Ovary (tissue), 10 donors: ENCODE measurements at places on chromosomes 12 and 14. TPM values are rescaled to one million over a fixed set of nuclear protein-coding genes. Genes with fewer than 3 reads are reported as not detected.

- no peaks in the 10 kb centered on the region for H3K27me3 ChIP-seq
- H3K36me3 ChIP-seq = no peaks in the 10 kb centered on the region
- H3K4me1 ChIP-seq = no peaks in the 10 kb centered on the region
- H3K4me3 ChIP-seq = no peak overlapping the region
Observed at GRCh38 chr12:49287876-49288275, 7.1 kb upstream of the PRPH start.

DNA sequence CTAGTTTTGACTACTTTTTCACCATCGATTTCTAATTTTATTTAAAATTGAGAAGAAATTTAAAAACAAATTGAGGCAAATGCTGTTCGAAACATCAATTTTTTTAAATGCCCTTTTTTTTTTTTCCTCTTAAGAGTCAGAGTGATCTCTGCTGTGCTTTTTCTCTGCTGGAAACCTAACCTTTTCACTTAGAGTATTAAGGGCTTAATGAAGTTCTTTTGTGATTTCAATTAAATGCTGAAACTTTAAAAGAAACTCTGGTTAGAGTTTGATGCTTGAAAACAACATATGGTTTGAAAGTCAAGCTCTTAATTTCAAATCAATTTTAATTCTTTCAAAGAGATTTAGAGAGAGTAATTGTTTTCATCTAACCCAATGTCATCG, 171.8 kb downstream of the TMTC2 start:
- no peaks in the 10 kb centered on the region for H3K27me3 ChIP-seq
- H3K27ac ChIP-seq = no peak overlapping the region
- no peak for DNase-seq
- no peaks in the 10 kb centered on the region for H3K4me1 ChIP-seq
- H3K36me3 ChIP-seq = no peaks in the 10 kb centered on the region

DNA sequence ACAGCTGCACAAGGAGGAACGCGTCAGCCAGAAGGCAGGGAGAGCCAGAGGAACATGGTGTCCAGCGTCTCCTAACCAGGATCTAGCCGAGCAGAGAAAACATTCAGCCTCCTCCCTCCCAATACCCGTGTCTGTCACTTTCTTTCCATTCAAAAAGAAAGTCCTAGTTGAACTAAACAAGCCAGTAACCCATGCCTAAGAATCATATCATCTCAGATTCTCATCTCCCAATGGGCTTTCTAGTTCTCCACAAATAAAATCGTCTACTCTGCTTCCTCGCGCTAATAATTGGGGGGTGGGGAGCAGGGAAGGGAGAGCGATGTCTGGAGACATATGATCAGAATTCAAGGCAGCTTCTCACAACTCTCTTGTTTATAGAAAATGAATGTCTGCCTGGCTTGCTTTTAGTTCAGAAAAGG, 7.4 kb downstream of the NKX2-1 start:
- H3K27ac ChIP-seq = no peak overlapping the region
- H3K4me3 ChIP-seq = no peak overlapping the region
- H3K27me3 ChIP-seq = no peaks in the 10 kb centered on the region
- H3K36me3 ChIP-seq = no peaks in the 10 kb centered on the region
- H3K4me1 ChIP-seq = no peaks in the 10 kb centered on the region

DNA sequence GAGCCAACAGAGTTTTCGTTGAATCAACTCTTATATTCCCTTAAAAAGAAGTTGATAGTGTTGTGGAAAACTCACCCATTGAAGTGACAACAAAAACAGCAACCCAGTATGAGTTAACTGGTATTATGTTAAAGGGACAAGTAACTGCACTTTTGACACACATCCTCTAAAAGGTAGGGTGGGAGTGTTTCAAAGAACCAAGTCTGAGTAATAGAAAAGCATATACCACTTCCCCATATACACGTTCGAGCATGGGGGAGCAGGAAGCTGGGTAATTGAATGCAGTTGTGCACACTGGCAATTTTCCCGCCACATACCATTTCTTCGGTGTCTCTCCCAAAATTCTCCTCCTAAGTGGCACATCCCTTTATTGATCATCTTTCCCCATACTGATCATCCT, 31.5 kb downstream of the IFNG-AS1 start:
- H3K4me1 ChIP-seq = no peaks in the 10 kb centered on the region
- DNase-seq = no peak
- no peaks in the 10 kb centered on the region for H3K27me3 ChIP-seq
- H3K27ac ChIP-seq = no peak overlapping the region
- H3K36me3 ChIP-seq = no peaks in the 10 kb centered on the region

DNA sequence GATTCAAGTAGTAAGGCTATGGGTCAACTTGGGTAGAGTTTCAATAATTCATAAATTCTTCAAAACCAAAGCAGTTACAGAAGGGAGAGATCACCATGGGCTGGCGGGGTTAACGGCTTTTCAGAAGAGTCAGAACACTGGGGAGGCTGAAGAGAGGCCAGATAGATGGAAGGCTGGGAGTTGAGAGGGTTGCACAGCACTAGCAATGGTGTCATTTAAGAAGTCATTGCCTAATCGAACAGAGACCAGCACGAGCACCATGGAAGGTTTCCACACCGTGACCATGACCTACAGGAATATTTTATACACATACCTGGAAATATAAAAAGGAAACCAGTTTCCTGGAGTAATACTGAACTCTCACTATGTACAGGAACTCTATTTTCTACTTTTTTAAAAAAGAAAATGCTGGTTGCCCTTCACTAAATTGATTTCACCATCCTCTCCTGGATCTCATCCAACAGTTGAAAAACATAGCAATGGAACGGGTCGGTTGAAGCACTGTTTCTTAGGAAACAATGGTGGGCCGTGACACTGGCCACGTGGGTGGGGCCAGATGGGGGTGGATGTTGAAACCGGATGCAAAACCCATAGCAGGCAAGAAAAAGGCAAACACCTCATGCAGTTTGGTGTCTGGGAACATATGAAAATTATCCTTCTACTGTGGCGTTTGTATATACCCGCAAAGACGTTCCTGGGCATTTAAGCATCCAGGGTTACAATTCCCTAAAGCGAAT, 38.0 kb upstream of the RIN3 start:
- H3K4me1 ChIP-seq = peaks cover 1% of the 10 kb centered on the region
- DNase-seq = peak; percentile 55
- no peaks in the 10 kb centered on the region for H3K27me3 ChIP-seq
- H3K36me3 ChIP-seq = no peaks in the 10 kb centered on the region

DNA sequence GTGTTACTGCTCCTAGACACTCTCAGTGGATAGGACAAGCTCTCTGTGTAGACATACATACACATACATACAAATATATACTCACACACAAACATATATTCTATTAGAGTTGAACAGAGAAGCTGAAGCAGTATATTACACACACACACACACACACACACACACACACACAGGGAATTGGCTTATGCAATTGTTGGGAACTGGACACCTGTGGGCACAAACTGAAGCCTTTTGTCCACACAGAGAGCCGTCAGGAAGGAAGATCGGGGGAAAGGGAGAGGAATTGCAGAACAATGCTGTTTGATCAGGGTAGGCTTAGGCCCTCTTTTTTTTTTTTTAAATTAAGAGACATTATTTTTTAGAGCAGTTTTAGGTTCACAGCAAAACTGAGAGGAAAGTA, 180.7 kb upstream of the DDHD1 start:
- H3K27me3 ChIP-seq = no peaks in the 10 kb centered on the region
- H3K27ac ChIP-seq = no peak overlapping the region
- H3K4me3 ChIP-seq = no peak overlapping the region
- H3K36me3 ChIP-seq = no peaks in the 10 kb centered on the region
- DNase-seq = no peak

RFX4 gene
- not detected for total RNA-seq

DNA sequence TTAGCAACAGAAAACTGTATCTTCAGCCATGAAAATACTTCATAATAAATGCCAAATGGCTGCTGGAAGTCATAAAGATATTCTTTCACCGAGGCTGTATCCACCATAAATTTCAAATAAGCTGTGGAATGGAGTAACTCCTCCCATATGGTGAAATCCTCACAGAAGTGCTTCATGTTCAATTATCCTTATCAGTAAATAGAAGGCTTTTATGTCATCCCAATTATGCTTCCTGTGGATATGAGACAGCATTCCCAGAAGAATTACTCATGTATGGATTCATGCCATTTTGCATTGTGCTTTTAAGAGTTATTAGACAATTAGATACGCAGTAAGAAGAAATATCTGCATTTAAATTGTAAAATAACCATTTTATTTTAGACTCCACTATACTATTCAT, 99.0 kb downstream of the RTN1 start:
- no peaks in the 10 kb centered on the region for H3K36me3 ChIP-seq
- H3K27ac ChIP-seq = no peak overlapping the region
- no peak for DNase-seq
- H3K27me3 ChIP-seq = no peaks in the 10 kb centered on the region
- no peaks in the 10 kb centered on the region for H3K4me1 ChIP-seq
